ENCODE measurements at places on chromosomes 2 and 18.
A peak's percentile ranks its signal among the peaks of the same experiment; 100 is the strongest.

GRCh38 chr2:147829106-147829505 lies 15.7 kb upstream of the ACVR2A start:
- peak; percentile 75 for DNase-seq

DNA sequence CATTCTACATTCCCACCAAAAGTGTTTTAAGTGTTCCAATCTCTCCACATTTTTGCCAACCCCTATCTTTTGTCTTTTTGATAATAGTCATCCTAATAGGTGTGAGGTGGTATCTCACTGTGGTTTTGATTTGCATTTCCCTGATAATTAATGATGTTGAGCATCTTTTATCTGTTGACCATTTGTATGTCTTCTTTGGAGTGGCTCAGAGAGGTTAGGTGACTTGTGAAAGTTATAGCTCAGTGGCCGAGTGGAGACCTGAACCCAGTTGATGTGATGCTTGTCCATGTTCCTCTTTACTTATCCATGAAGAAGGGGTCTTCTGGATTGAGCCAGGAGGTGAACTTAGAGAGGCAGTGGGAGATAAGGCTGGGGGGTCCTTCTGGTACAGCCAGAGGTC lies 78.8 kb downstream of the DDX1 start:
- DNase-seq = no peak

DNA sequence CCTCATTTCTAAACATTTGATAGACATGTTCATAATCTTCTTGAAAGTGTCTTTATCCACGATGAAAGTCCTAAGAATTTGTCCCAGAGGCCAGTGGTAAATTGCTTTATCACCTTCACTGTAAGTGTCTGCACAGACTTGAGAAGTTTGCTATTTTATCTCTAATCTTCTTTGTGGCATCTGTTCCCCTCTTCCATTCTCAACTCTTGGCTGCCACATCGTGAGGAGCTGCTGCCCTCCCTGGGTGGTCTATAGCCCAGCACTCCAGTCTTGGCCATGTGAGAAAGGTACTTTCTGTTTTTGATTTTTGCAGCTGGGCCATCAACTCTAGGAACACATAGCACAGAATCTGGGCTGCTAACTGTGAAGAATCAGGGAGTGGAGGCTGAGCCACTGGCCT lies 45.5 kb downstream of the SLC14A2 start:
- DNase-seq = no peak

GRCh38 chr18:67864677-67865340 lies 348.3 kb upstream of the DSEL start:
- DNase-seq = no peak

DNA sequence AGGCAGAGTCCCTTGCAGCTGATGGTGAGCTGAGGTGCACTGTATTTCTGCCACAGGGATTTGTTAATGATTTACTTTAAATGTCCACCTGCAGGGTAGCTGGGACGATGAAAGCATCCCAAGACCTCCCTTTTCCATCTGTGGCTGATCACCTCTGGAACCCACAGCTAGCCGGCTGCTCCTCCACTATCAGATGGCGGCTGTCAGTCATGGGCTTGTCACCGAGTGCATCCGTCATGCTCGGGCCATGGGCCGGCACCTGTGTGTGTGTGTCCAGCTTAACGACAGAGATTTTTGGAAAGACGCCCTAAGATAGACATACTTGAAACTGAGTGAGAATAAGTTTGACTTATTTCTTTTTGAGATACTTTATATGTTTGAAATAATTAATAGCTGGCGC lies 235.2 kb downstream of the FAM210A start:
- no peak for DNase-seq

GRCh38 chr18:34976123-34976522 lies 65.1 kb upstream of the MAPRE2 start:
- DNase-seq = no peak

DNA sequence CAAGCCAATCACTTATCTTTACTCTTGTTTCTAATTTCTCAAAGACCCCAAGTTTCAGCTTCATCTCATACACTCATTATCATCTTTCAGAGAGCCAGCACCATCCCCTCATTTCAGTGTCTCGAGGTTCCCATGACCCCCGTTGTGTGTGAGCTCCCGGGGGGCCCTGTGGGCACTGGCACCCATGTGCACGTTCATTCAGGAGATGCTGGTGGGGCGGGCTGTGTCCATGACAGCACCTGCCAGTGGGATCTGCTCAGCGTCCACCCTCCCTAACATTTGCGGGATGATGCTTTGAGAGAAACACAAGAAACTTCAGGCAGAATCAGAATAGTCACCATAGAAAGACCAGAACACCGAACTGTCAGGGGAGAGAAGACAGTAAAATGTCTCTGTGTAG lies 120.5 kb downstream of the MBP start:
- no peak for DNase-seq

- DNase-seq = no peak
Measured at GRCh38 chr2:43190311-43191052, 35.9 kb downstream of the ZFP36L2 start.

DNA sequence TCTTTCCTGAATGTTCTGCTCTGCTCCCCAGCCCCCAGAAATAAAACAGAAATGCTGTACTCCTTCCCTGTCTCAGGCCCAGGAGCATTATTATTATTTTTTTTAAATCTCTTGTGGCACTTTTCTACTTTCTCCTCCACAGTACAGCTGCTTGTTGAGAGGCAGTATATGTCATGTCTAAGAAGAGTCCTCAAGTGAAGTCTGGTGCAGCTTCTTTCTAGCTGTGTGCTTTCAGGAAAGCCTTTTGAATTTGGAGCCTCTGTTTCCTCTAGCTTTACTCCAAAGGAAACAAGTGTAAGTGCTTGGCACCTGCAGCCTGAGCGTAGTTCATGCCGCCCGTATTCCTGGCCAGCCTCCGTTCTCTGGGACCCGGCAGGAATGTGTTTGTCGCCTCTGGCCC lies 22.4 kb downstream of the AGAP1 start:
- DNase-seq = no peak

GRCh38 chr2:216674376-216674775 lies 21.0 kb downstream of the IGFBP5 start:
- DNase-seq = no peak

GRCh38 chr2:206084870-206085741 lies 868 bp downstream of the INO80D start:
- DNase-seq = no peak

DNA sequence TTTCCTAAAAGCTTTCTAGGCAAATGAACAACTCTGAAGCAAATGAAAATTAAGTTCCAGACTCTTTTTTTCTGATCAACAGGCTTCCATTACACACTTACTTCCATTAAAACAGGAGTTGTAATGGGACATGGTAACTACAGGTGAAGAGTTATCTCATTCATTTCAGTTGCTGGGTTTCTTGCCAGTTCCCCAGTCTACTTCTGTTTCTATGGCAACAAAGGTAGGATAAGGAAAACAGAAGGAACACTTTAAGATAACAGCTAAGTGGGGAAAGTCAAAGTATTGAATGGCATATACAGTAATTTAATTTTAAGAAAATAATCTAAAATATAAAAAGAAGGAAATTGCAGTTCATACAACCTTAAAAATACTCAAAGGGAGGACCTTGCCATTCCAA lies 25.1 kb downstream of the BAZ2B start:
- DNase-seq = no peak

DNA sequence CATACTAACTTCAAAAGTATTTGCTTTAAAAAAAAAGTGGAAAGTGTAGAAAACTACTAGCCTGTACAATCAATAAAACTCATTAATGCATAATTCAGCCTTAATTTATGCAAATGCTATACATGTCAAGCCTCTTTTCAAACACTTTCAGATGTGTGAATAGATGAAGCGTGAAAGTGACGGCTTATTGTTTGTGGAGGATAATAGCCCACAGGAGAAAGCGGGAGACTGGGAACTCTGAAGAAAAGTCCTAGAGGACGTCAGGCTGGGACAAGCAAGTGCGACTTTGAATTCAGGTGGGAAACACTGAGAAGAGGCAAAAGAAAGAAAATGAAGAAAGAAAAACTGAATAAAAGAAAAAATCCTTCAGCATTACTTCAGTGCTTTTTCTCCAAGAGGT lies 108.5 kb downstream of the STK39 start:
- no peak for DNase-seq

DNA sequence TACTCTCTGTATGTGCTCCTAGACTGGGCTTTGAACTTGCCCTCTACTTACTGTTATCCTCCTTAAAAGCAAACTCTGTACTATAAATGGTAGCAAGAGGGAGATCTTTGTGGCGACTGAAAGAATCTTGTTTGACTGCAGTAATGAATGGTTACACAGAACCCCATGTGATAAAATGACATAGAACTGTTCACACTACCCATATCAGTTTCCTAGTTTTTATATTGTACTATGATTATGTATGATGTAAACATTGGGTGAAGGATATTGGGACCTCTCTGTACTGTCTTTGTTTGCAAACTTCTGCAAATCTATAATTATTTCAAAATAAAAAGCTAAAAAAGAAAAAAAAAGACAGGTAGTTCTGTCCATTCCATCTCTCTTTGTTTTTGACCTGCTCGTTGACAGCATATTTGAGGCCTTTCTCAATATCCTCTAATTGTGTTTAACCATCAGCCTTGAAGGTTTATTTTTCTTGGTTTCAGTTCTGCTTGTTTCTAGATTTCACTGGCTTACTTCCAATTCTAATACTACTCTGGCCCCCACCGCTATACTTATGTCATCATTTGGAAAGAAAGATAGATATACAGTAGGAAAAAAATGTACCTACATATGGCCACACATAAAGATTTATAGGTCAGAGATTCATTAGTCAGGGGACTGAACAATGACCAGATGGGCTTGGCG lies 79.2 kb upstream of the MYO3B start:
- no peak for DNase-seq

- no peak for DNase-seq
Measured at GRCh38 chr2:62415019-62415431, 91.0 kb downstream of the TMEM17 start.

DNA sequence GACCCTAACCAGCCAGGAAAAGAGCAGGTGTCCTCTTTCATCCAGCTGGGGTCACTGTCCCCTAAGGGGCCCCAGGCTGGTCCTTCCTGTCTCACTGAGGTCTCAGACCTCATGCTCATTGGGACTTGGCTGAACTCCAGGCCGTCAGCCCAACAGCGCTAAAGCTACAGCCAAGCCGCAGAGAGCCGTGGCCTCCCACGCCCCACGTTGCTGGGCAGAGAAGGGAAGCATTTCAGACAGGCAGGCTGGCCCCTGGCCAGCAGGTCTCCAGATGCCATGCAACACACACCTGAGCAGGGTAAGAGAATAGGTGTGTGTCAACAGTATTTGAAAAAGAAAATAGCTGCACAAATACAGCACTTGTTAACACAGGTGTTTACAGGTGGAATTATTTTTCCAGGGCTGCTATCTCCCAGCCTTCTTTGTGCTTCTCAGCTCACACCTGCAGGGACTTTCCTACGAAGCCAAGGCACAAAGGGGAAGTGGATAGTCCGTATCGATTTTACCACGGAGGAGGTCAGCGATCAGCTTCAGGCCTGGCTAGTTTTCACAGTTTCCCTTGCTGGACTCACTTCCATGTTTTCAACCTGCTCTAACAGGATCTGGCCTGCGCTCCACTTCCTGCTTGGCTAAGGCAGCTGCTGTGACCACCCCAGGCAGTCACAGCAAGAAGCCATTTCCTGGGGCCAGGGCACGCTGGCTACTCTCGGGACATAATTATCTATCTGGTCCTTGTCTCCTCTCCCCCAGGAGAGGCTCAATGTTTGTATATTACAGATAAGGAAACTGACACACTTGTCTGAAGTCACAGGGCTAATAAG lies 156.1 kb upstream of the ID2 start:
- DNase-seq = no peak

GRCh38 chr18:32298171-32298667 lies 108.4 kb downstream of the MEP1B start:
- DNase-seq = peak; percentile 75

- DNase-seq = no peak
Measured at GRCh38 chr2:105243961-105244360, 2.4 kb downstream of the GPR45 start.

DNA sequence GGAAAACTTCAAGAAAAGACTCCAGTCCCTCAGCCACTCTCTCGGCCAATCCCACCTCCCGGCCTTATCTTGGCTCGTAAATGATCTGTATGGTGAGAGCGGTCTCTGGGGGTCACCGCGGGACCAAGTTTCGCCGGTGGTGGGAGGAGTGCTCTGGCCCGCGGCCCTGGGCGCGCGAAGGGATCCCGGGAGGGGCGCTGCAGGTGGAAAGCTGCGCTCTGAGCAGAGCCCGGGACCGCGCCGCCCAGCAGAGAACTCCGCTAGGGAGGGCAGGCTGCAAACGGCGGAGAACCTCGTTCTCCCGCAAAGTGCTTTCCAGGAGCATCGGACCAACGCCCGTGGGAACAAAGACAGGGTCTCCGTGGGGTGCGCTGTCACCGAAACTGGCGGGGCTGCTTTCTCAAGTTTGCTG lies 622 bp downstream of the LRP2 start:
- DNase-seq = no peak

- no peak for DNase-seq
Measured at GRCh38 chr2:221554769-221555493, 17.2 kb downstream of the EPHA4 start.
